ENCODE measurements at places on chromosomes 3 and 15. TPM values are rescaled to one million over a fixed set of nuclear protein-coding genes. Genes with fewer than 3 reads are reported as not detected.

The PLXNA1 gene
- total RNA-seq, result 87.7 TPM

The SLC30A4 gene
- total RNA-seq, result 10.8 TPM

The A4GNT gene
- total RNA-seq, result not detected

The SLC2A2 gene
- not detected for total RNA-seq

The FETUB gene
- not detected for total RNA-seq

The CCR8 gene
- total RNA-seq, result not detected

The PRICKLE2 gene
- 42.8 TPM for total RNA-seq

The MYL3 gene
- total RNA-seq, result not detected

The PLSCR4 gene
- total RNA-seq, result 20.3 TPM

The FAM174B gene
- 2.8 TPM for total RNA-seq

The C3orf70 gene
- total RNA-seq, result 0.87 TPM

The MYRIP gene
- not detected for total RNA-seq

The DNASE1L3 gene
- total RNA-seq, result not detected

The FGF12 gene
- total RNA-seq, result not detected

The GRM7 gene
- not detected for total RNA-seq

The PAQR5 gene
- total RNA-seq, result 7.9 TPM

The KNG1 gene
- not detected for total RNA-seq

The SGO1 gene
- 9.9 TPM for total RNA-seq

The CYFIP1 gene
- total RNA-seq, result 131 TPM

The OXNAD1 gene
- total RNA-seq, result 10.6 TPM

All from smooth muscle cell of trachea (primary cell).